Cortex of kidney (tissue), 1 donor: ENCODE measurements at places on chromosomes 6 and 20.

- no peak for DNase-seq
These were observed 115.2 kb downstream of the TOX2 start for GRCh38 chr20:44029848-44030230.

GRCh38 chr6:6461138-6461537, 127.4 kb upstream of the LY86 start:
- no peak for DNase-seq

GRCh38 chr20:63522091-63522868, 1.7 kb downstream of the PPDPF start:
- DNase-seq: no peak

DNA sequence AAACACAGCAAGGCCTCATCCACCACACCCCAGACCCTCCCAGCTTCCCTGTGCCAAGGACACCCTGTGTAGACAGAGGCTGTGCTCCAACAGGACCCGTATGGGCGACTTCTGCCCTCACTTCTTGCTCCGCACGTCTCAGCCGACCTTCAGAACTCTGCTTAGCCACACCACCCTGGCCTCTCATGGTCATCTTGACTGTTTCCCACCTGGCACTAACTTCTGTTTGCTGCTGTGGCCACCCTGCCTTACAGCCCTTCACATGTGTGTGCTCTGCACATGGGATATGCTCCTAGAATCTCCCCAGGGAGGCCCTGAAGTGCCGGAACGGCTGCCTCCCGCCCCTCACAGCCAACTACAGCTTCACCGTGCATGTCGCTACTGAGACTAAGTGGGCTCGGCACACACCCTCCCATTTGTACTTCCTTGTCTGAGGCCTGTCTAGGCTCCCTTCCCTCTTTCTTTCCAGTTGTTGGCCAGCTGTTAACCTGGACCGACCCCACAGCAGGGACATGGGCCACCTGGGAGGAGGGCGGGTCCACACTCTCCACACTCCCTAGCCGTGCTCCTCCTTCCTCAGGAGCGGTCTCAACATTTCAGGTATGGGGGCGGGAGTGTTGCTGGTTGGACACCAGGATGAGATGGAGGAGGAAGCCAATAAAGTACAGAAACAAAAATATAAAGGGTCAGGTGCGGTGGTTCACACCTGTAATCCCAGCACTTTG, 69.6 kb downstream of the PYGB start:
- DNase-seq: no peak

GRCh38 chr6:43891072-43891870, 121.3 kb downstream of the VEGFA start:
- DNase-seq: no peak

- peak; percentile 24 for DNase-seq
These were observed 26.8 kb downstream of the HLA-E start for GRCh38 chr6:30515944-30516753.

- no peak for DNase-seq
These were observed 233.5 kb upstream of the QKI start for GRCh38 chr6:163180874-163181541.

- DNase-seq: no peak
These were observed 178.4 kb downstream of the MRPL14 start for GRCh38 chr6:43948527-43949485.

GRCh38 chr6:157323966-157324300, 614 bp upstream of the TMEM242 start:
- no peak for DNase-seq

DNA sequence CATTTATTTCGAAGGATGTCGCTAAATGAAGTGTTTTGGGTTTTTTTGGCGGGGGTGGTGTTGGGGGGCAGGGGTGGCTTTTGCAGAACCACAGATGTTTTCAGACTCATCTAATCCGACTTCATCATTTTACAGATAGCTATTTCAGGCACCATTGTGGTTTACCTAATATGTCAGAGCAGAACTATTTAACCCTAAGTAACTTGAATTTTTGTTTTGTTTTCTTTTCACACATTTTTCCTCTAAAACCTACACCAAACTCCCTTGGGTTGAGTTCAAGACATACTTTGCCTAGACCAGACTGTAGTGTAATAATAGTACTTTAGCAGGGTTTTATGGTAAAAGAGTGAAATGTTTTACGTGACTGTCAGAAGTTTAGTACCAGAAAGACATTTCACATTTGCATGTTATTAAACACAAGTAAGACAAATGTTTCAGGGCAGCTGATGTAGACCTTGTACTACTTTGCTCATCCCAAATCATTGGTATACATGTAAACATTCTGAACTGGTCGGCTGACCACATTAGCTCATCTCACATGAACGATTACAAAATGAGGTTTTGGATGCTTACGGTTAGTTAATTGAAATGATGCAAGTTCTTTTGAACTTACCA, 37.7 kb downstream of the MAP3K4 start:
- no peak for DNase-seq

DNA sequence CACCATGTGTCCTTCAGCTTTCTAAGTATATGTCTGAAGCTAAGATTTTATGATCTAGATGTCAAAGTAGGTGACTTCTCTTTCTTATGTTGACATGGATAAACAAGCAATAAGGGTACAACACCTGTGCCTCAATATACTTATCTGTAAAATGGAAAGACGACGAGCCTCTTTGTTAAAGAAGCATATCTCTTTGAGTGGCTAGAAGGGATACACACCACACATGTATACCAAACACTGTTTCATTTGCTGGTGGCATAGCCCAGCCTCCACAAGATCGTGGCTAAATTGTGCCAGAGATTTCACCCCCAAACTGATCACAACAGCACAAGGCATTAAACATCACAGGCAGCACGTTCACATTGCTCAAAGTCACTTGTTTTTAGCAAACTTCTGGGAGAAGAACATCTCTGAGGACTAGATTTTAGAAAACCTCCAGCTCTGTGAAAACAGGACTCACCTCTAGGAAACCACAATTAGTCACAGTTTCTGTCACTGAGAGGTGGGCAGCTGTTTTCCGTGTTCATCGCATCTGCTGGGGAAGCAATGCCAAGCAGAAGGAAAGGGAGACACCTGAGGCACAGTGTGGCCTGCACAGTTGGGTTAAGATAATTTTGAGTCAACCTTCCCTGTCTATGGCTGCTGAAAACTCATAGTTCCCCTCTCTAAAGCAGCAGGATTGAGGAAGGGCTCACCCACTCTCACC, 263.0 kb upstream of the PLCB4 start:
- no peak for DNase-seq

- DNase-seq: no peak
These were observed 11.4 kb downstream of the DYNLT1 start for GRCh38 chr6:158633127-158633526.

- DNase-seq: no peak
These were observed 48.3 kb upstream of the KIF16B start for GRCh38 chr20:16621435-16622141.

GRCh38 chr6:162710419-162710818, 17.1 kb downstream of the PRKN start:
- no peak for DNase-seq

DNA sequence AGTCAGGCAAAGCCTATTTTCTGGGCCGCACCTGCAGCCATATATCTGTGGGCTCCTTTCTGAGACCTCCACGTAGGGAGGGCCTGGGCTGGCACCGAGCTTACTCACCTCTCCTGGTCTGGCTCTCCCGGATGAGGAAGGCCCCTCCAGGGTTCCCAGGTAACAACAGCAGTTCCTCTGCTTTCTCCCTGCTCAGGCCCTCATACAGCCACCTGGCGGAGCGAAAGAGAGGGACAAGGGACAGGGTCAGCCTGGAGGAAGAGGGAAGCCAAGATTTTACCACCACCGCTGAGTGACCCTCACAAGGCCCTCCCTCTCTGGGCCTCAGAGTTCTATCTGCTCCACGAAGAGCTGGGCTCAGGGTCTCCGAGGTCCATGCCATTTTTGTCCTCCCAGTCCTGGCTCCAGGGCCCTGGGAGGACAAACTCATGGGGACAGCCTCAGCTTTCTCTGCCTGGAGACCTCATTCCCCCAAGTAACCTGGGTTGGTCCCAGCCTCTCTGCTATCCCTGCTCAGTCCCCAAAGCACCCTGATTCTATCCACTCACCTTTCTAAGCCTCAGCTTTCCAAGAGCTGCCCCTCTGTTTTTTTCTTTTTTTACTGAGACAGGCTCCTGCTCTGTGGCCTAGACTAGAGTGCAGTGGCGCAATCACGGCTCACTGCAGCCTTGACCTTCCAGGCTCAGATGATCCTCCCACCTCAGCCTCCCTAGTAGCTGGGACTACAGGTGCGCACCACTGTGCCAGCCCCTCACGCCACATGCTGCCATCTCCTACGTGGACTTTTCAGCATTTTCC, 13.3 kb downstream of the SLA2 start:
- DNase-seq: no peak

DNA sequence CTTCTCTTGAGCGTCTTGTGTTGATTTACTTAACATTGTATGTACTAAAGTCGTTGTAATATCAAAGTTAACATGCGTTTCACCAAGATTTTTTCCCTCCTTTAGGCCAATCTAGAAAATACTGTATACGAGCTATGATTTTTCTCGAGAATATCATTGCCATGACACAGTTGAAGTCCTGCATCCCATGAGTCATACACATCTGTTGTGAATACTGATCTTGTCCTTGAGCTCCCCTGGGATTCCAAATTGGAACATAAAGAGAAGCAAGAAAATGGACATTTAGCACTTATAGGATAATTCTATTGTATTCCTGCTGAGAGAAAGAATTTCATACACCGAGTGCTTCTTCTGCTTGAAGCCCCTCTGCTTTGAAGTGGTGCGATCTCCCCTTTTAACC, 109.6 kb downstream of the SLC35B3 start:
- DNase-seq: no peak

DNA sequence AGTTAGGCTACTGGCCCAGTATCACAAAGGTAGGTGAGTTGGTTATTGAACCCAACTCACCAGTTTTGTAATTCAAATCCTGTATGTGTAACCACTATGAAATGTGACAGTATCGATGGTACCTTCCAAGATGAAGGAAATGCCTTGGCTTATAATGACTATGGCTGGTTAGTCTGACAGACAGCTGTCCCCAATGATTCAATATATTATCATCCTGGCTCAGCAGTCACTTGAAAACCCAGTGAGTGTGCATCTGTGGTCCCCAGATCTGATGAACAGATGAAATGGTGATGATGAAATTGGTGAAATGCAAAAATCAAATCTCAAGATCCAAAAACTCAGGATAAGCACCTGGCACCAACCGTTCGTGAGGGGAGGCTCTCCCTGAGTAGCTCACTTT, 54.8 kb downstream of the TNFRSF21 start:
- DNase-seq: no peak
